Astrocyte (in vitro differentiated cells and primary cell): ENCODE measurements at places on chromosomes 13 and 19. TPM values are rescaled to one million over a fixed set of nuclear protein-coding genes. Genes with fewer than 3 reads are reported as not detected.

Gene GNG7
- 1.8 and 2.4 TPM in 2 replicates for total RNA-seq

Gene ZNF563
- not detected in 2 replicates for total RNA-seq

Gene APC2
- 5.5 and 7.1 TPM in 2 replicates for total RNA-seq

Gene FARP1
- 99.9 and 128 TPM in 2 replicates for total RNA-seq

DNA sequence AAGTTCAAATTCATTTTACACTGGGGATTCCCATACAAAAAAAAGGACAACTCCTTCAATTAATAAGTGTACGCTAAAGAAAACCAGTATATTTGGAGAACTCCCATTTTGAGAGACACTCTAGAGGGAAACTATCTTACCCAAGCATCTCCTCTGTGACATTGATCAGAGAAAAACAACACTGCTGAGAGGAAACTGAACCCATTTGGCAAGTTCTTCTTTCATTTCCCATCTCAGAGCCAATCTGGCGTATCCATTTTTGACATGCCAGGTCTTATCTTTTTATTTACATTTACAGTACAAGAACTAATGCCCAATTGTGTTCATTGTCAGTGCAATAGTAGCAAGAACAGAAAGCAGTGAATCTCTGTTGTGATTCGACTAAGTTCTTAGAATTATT, 30.1 kb downstream of the LIG4 start:
- DNase-seq = no peak

DNA sequence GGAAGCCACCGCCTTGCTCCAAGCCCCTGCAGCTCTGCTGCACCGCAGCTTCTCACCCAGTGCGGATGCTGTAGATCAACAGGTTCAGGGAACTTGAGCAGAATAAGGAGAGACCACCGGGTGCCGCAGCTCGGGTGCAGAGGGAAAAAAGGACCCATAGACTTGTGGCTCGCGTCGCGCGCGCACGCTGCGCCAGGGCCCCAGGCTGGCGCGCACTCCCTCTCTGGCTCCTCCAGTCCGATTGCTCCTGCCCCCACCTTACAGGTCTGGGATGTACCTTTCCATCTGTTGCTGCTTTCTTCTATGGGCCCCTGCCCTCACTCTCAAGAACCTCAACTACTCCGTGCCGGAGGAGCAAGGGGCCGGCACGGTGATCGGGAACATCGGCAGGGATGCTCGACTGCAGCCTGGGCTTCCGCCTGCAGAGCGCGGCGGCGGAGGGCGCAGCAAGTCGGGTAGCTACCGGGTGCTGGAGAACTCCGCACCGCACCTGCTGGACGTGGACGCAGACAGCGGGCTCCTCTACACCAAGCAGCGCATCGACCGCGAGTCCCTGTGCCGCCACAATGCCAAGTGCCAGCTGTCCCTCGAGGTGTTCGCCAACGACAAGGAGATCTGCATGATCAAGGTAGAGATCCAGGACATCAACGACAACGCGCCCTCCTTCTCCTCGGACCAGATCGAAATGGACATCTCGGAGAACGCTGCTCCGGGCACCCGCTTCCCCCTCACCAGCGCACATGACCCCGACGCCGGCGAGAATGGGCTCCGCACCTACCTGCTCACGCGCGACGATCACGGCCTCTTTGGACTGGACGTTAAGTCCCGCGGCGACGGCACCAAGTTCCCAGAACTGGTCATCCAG, 964 bp downstream of the PCDH17 start:
- peak; percentile 36 for DNase-seq

DNA sequence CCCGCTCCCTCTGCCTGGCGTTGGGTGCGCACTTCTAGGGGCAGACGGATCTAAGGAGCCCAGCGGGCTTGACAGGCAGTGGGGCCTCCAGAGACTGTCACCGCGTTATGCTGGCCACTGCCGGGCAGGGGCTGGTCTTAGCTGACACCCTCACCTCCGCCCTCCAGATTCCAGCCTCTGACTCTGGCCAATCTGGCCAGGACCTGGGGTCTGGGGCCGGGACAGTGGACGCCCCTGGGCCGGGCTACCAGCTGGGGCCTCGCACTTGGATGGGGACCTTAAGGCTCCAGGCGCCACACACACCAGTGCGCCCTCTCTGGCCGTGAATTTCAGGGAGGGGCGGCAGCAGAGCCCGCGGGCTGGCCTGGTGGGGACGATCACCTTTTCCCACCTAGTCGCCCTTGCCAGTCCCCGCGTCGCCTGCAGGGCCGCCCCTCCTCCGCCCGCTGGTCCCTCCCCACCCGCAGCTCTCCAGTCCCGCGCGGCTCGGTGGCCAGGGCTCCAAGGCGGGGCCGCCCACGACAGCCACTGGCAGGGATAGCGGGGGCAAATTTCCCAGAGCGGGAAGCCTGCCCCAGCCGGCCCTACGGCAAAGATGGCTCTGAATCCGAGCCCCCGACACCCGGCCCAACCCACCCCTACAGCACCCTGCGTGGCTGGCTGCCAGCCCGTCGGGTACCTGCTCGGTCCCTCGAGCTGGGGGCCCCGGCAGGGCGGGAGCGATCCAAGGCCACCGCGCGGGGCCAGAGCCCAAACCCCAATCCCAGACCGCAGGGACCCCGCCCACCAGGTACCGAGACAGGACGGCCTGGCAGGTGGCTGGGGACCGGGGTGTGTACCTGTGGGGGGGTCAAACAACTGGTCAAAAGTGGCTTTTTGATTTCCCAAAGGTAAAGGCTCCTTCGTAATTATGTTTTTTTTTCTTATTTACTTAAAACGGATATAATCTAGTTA, 6.1 kb upstream of the ZNF98 start:
- DNase-seq = no peak

- peak; percentile 38 for DNase-seq
These were observed 2.7 kb downstream of the VSTM2B start for GRCh38 chr19:29528350-29528945.

DNA sequence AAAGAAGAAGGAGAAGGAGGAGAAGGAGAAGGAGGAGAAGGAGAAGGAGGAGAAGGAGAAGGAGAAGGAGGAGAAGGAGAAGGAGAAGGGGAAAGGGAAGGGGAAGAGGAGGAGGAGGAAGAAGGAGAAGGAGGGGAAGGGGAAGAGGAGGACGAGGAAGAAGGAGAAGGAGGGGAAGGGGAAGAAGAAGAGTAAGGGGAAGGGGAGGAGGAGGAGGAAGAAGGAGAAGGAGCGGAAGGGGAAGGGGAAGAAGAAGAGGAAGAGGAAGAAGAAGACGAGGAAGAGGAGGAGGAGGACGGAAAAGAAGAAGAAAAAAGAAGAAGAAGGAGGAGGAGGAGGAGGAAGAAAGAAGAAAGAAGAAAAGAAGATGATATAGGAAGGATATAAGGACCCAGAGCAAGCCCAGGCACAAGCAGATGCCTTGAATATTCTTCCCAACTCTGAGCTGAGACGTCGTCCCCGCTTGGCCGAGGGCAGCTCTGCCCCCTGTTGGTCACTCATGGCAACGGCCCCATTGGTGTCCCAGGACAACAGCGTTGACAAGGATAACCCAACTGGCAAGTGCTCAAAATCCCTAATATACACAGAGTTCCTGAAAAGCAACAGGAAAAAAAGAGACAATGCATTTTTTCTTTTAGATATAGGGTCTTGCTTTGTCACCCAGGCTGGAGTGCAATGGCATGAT, 30.6 kb upstream of the IGSF23 start:
- no peak for DNase-seq

DNA sequence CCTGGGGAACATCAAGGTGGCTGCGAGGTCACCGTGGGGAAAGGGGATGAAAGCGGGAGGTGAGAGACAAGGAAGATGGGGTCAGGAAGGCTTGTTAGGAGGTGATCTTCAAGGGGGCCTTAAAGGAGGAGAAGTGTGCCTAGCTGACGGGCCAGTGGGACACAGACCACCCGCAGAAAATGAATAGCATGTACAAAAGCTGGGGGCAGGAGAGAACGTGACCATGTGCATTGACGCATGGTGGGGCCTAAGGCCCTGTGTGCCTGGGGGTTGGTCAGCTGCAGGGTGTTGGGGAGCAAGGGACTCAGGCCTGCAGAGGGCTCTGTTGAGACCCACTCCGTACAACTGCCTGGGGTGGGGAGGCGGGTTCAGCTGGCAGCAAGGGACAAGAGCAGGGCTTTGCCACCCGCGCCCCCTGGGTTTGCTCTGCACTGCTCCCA, 5.9 kb downstream of the RAB8A start:
- no peak for DNase-seq

DNA sequence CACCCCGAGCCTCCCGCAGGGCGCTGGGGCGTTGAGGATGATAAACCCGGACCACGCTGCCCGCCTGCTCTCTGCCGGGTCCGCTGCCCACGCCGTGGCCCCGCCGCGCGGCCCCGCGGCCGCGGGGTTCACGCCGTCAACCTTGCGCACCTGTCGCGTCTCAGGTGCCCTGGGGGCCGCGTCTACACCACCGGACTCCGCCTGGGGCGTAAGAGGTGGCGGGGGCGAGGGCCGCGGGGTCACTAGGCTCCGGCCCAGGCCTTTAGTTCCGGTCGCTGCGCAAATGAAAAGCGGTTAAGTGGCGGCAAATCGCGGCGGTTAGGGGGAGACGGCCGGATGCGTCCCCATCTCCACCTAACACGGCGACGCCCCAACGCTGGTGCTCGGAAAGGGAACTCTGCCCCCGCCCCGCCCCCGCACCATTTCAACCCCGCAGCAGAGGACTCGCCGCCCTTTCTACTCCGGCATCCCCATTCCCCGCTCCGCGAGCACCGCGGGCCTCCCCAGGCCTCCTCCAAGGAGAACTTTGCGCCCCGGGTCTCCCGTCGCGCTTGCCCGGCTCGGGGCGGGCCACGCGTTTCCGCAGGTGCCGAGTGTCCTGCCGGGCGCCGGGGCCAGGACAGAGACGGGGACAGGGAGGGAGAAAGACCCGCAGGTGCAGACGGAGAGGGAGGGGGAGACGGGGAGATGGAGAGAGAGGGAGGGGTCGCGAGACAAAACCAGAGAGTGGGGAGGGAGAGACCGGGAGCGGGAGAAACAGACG, 4.3 kb downstream of the ONECUT3 start:
- no peak for DNase-seq

DNA sequence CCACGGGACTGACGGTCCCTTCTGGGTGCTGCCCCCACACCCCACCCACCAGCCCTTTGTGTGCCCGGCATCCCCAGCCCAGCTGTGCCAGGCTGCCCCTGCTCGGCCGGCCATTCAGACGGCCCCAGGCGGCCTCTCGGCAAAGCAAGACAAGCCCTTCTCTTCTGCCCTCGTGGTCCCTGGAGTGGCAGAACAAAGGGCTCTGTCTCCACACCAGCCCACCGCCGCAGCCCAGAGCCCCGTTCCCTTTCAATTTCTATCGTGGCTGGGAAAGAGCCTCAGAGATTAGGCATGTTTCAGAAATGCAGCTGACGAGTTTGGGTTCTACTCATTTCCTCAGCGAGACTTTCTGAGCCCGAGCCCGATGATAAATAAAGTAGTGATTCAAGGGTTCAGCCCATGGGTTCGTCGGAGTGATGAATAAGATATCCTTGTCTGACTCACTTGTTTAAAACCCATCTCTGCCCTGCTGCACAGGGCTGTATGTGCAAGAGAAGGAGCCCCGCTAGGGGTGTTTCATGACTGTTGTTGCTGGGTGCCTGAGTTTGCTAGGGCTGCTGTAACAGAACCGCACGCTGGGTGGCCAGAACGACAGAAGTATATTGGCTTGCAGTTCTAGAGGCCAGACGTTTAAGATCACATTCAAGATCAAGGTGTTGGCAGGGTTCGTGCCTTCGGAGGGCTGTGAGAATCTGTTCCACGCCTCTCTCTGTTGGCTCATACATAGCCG, 4.3 kb downstream of the MYO9B start:
- peak; percentile 98 for DNase-seq

DNA sequence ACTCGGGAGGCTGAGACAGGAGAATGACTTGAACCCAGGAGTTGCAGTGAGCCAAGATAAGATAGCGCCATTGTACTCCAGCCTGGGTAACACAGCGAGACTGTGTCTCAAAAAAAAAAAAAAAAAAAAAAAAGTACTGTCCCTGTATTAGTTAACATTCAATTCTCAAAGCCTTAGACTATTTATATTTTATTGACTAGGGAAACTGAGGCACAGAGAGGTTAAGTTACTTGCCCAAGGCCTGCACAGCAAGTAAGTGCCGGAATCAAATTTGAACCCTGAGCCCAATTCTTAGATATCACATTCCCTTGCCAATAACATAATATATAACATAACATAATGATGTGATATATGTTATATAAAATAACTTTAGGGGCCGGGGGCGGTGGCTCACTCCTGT, 921 bp upstream of the KLC3 start:
- no peak for DNase-seq

- DNase-seq = no peak
These were observed 1.2 kb downstream of the CPT1C start for GRCh38 chr19:49692147-49692506.

- no peak for DNase-seq
These were observed 190.6 kb upstream of the NBEA start for GRCh38 chr13:34751492-34751891.

DNA sequence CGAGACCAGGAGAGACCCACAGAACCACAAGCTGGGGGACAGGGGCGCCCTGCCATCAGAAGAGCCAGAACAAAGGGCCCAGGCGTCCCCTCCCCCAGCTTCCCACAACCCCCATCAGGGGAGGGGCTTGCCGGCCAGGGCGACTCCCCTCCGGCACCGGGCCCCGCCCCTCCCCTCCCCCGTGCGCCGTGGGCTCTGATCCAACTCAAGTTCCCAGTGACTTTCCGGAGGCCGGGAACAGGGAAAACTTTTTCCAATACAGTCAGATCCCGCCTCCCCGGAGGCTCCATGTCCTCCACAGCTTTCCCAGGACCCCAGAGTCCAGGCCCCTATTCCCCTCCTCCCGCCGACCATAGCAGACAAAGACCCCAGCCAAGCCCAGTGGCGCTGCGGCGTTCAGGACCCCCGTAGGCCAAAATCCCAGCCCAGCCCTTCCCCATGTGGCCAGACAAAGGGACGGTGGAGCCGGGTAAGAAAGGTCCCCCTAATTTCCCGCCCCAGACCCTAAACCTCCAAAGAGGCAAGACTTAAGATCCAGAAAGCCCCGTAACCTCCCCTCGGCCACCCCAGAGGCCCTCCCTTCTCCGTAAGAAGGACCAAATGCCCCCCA, 673 bp downstream of the TEAD2 start:
- peak; percentile 65 for DNase-seq

DNA sequence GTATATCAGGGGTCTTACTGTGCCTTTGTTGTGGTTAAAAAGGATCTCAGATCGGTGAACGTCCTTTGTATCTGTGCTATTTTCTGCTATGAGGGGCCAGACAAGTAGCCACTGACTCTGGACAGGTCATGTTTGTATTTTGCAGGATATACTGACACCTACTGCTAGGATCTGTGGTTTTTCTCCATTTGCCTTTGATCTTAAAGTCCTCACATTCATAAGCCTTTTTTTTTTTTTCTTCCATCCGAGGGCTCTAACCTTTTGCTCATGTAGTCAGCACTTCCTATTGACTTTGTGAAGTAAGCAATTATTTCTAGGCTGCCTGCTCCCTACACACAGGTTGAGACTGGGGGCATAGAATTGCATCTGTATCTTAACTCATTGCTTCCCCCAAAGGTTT, 106.2 kb downstream of the SLITRK5 start:
- peak; percentile 0 for DNase-seq
